Activated CD8-positive, alpha-beta memory T cell treated with anti-CD3 and anti-CD28 coated beads, Interleukin-2, amount 50 U/mL, for 48 hours (primary cell): ENCODE measurements at places on chromosomes 13 and 19.
A peak's percentile ranks its signal among the peaks of the same experiment; 100 is the strongest.

GRCh38 chr19:46634045-46634655, 1.9 kb downstream of the GNG8 start:
- peak; percentile 97 for DNase-seq

DNA sequence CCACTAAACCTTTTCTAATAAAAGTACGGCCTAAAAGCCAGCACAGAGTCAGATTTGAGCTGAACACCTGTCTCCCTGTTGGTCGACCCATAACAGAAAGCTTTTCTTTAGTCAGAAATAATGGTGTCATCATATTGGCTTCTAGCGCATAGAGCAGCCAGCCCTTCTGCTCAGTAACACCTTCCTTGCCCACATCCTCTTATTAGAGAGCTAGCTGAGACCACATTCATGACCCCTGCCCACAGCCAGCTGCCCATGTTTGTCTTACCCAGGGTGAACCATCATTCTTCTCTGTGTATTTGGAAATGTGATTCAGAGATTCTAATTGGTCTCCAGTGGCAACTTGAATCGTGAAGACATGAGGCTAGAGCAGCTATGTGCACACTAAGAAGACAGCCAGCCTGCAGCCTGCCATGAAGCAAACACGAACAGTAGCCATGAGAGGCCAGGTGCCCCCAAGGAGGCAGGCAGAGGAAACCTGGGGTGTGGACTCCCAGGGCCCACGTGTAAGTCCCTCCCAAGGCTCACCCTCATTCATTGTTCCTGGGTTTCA, 82.3 kb upstream of the PDCD5 start:
- DNase-seq, result no peak

DNA sequence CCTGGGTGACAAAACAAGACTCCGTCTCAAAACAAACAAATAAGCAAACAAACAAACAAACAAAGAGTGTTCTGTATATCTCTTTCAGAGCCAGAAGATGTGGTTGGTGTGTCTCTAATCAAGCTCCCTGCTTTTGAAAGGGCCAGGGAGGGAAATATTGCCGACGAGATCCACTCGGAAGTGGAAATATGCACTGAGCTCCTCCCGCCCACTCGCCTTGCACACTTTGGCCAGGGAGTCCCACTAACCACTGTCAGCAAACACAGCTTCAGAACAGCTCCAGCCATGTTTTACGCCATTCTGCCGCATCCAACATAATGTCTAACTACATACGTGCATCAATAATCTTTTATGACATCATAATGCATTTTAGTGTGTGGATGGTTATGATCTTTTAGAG, 155.5 kb upstream of the VSTM2B start:
- peak; percentile 15 for DNase-seq

DNA sequence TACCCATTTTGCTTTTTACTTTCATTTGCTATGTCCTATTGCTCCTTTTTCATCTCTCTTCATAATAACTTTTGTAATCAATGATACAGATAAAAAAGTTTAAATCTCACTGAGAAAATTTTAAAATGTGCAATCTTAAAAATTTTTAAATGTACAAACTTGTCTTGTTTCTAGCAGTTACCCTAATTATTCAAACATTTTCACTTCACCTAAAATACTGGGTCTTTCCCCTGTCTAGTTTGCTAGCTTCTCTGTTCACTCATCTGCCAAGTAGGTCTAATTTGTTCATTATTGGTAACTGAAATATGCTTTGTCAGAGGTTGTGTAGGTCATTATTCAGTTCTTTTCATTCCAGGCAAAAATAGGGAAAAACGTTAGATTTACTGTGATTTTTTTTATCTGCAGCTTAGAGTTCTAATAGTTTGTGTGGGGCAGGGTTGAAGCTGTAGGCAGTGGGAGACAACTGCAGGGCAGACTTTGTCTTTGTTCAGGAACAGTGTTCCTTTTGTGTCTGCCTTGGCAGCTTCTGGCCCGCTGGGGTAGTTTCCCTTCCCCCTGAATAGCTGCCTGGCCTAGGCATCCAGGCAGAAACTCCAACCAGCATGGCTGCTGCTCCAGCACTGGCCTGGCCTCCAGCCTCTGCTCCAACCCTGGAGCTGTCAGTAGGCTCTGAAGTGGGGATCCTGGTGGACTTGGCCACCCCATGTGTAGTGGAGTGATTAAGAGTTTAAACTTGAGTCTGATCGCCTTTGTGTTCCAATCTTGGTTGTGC, 48.5 kb downstream of the WDFY2 start:
- DNase-seq, result no peak

GRCh38 chr13:22198001-22198400, 527.1 kb downstream of the FGF9 start:
- DNase-seq, result no peak

DNA sequence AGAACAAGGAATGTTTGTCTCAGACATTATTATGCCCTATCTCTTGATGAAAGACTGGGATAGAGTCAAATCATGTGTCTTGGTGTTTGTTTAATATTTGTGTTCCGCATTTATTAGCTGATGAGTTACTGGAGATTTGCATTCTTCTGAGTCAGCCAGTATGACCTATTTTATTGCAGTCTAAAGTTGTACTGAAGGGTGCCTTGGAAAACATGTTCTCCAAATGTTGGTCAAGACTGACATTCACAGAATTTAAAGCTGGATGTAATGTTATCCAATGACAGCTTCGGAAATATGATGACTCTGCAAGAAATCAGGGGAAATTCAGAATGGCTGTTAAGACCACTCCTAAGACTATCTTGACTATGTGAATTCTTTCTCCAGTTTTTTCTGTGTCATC, 134.0 kb downstream of the KCNRG start:
- DNase-seq, result no peak

GRCh38 chr19:36225219-36225892, 10.4 kb downstream of the ZNF146 start:
- no peak for DNase-seq

- DNase-seq, result peak; percentile 81
These were observed 38.8 kb downstream of the ARHGEF7 start for GRCh38 chr13:111153977-111154332.

DNA sequence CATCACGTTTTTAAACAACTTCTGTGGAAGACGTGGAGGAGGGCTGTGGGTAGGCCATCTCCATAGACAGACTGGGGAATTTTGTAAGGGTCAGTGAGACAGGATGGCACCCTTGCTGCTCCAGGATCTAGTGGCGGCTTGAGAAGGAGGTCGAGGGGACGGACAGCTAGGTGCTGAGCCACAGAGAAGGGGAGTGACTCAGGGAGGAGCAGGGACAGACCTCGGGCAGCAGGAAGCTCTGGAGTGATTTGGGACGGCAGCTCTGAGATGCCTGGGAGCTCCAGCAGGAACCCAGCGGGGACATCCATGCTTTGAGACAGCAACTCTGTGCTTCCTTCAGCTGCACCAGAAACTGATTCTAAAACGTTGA, 169.1 kb upstream of the SOX1 start:
- DNase-seq, result peak; percentile 7

DNA sequence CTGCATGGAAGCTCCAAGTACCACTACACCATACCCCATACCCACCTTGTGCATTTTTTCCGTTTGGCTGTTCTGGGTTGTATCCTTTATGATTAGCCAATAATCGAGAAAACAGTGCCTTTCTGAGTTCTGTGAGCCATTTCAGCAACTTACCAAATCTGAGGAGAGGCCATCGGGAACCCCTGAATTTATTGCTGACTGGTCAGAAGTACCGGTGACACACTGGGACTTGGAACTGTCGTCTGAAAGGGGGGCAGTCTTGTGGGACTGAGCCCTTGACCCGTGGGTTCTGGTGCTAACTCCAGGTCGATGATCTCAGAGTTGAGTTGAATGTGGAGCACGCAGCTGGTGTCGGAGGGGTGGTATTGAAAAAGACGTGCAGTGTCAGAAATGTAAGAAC, 15.0 kb downstream of the UPF3A start:
- DNase-seq, result no peak

DNA sequence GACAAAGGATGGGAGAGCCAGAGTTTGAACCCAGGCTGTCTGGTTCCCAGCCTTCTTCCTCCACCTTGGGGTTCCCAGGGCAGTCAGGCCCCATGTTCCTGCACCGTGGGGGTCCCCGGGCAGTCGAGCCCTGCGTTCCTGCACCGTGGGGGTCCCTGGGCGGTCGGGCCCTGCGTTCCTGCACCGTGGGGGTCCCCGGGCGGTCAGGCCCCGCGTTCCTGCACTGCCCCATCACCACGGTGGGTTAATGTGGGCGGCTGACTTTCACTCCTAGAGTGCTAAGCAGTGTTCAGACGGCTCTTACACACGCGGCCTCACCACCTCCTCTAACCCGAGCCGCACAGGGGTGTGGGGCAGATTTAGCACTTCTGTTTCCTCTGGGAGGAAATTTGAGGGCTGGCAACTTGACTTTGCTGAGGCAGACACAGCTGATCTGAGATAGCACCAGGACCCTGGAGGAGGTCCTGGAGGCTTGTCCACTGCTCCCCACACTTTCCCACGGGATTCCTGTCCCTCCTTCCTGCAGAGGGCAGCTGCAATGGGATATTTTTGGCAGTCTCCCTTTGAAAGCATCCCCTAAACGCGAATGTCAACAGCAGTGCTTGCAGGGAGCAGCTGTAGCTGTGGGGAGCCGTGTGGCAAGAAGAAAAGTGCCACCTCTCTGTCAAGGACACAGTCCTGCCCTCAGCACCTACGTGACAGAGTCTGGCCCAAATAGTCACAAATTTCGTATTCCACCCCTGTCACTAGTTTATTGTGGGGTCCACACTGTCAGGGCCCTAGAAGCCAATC, 239.4 kb downstream of the TEX29 start:
- DNase-seq, result no peak

GRCh38 chr13:99015606-99016490, 38.0 kb upstream of the DOCK9 start:
- DNase-seq, result no peak

GRCh38 chr19:5645409-5645808, 22.5 kb downstream of the SAFB start:
- no peak for DNase-seq

DNA sequence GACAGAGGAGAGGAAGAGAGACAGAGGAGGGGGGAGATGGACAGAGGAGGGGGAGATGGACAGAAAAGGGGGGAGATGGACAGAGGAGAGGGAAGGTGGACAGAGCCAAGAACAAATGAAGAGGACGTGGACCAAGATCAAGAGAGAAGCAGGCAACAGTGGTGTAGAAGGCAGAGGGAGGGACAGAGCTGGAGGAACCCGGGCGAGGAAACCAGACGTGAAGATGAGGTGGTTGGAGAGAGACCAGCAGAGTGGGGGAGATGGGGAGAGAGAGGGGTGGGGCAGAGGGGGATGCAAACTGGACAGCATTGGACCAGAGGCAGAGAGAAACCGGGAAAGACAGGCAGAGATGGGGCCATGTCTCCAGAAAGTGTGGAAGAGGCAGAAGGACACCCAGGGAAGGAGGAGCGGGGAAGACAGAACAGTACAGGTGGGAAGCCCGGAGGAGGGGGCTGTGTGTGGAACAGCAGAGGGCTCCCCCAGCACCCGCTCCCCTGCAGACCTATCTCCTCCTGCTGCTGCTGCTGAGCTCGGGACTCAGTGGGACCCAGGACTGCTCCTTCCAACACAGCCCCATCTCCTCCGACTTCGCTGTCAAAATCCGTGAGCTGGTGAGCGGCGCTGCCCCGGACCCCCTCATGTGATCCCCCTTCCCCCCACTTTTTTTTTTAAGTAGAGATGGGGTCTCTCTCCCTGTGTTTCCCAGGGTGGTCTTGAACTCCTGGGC, 1.3 kb downstream of the FLT3LG start:
- DNase-seq, result peak; percentile 61

DNA sequence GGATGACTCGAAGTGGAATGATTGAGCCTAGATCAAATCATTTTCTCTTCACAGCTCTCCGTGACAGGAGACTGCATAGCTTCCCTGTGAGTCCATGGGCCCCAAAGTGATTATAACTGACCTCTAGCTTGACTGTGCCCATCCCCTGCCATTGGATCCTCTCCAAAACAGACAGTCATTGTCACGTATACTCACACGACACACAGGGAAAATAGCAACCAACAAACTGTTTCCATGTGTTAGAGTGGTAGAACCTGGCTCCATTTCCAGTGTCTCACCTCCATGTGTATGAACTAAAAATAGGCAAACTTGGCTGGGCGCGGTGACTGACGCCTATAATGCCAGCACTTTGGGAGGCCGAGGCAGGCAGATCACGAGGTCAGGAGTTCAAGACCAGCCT, 48.8 kb upstream of the NPAS1 start:
- no peak for DNase-seq

DNA sequence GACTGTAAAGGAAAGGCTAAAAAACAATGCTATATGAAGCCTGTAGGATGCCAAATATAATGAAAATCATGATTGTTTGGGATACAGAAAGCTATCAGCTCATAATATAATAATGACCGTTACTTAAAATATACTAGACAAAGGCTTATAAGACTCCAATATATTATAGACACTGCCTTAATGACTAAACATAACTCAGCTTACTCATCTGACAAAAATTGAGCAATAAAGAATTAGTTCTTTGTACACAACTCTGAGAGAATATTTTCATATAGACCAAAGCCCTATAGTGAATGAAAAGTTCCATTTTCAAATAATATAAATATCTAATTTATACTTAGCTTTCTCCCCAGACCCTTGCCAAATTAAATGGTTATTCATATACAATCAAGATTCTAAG, 283.3 kb downstream of the DIAPH3 start:
- no peak for DNase-seq

GRCh38 chr13:101399365-101399764, 16.9 kb downstream of the NALCN start:
- no peak for DNase-seq

DNA sequence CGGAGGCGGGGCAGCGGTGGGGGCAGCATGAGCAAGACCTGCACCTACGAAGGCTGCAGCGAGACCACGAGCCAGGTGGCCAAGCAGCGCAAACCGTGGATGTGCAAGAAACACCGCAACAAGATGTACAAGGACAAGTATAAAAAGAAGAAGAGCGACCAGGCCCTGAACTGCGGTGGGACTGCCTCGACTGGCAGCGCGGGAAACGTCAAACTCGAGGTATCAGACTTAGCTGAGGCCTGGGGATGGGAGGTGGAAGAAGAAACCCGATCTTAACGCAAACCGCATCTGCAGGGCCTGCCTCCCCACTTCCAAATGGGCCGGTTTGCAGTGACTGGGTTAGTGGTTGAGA, 693 bp downstream of the RFXAP start:
- peak; percentile 69 for DNase-seq

- DNase-seq, result no peak
These were observed 1793.2 kb upstream of the PCDH20 start for GRCh38 chr13:63208826-63209225.

DNA sequence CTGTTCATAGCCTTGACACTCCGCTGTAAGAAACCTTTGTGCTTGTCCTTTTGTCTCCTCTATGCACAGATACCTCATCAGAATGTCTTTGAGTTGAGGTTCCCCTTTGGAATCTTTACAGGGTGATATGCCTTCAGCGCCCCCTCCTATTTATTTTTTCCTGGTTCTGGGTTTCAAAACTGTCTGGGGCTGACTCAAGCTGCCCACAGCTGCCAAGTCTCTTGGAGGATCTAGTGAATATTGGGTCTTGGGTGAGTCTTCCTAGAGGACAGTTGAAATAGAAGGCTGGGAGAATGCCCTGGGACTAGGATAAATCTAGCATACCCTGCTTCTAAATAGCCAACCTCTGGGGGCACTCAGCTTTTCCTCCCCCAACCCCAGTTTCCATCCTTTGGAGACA, 930 bp downstream of the ZNF136 start:
- no peak for DNase-seq

- no peak for DNase-seq
These were observed 45.4 kb upstream of the MYCBP2 start for GRCh38 chr13:77372275-77372674.

- DNase-seq, result no peak
These were observed 50.7 kb downstream of the NDFIP2 start for GRCh38 chr13:79531542-79532254.
